Brain microvascular endothelial cell (primary cell): ENCODE measurements at places on chromosomes 5 and 9.

DNA sequence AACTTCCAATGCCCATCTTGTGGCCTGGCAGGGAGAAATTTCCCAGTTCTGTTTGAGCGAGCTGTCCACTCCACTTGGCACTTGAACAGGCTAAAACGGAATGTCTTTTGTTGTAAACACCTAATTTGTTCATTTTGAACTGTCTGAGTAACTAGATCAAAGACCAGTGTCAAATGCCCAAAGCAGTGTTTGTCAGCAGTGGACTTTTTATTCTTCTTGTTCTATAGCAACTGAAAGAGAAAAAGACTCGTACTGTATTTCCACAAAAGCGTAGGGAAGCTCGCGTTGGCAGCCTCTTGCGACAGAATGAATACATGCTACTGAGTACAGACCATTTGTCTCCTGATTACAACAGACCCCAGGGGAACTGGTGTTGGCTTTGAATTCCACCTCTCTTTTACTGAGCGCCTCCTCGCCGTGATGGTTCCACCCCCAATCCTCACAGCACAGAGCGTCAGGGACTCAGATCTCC, 601.8 kb upstream of the ZNF608 start:
- no peak for DNase-seq

GRCh38 chr5:18778225-18778624, 1144.0 kb downstream of the TAF11L14 start:
- no peak for DNase-seq

DNA sequence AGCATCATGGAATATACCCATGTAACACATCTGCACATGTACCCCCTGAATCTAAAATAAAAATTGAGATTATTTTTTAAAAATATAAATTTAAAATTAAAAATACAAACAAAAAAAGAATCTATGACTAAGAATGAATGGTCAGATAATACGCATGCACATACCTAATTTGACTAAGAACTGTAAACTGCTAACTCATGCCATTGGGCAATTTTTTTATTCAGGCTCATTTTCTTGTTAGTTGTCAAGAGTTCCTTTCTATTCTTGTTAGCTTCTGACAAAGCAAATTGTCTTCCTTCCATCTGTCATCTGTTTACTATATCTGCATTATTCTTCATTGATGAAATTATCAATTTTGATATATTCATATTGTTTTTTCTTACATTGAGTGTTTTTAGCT, 69.5 kb upstream of the HAND1 start:
- no peak for DNase-seq

DNA sequence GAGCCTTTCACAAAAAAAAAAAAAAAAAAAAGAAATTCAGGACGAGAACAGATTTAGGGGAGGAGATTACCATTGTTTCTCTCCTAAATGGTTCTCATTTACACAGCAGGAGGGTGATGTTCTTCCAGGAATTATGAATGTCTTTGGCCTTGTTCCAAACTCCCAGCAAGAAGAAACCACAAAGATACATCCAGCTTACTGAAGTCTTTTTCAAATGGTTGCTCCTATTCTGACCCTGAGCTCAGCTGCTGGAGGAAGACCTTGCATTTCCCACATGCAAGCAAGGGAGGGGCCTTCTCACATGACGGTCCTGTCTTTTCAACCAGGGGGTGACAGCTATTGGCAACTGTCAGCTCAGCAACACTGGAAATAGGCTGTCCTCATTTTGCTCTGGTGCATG, 203.0 kb upstream of the VLDLR start:
- peak; percentile 39 for DNase-seq

- peak; percentile 5 for DNase-seq
Measured at GRCh38 chr9:26266146-26266793, 588.0 kb upstream of the TUSC1 start.

DNA sequence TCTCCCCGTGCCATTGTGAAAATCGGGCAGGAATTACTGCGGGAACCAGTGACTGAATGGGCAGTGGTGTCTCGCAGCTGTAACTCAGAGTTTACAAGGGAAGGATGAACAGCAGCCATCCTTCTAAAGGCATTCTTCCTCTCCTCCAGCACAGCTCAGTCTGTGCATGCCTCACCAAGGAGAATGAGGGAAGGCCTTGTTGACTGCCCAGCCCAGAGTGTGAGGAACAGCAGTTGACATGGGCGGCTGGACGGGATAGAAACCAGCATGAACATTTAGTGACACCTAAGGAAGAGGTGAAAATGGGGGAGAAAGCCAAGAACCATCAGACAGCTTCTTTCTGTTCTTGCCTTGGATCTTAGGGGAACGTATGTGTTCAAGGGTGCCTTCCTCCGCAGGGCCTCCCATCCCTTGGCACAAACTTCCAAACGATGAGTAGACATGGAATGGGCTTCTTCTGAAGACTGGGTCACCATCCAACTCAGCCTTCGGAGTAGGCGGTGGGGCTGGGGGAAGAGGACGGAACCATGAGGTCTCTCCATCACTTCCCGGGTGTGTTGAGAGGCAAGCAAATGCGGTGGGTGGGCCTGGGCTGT, 887 bp upstream of the PDE8B start:
- DNase-seq, result no peak

DNA sequence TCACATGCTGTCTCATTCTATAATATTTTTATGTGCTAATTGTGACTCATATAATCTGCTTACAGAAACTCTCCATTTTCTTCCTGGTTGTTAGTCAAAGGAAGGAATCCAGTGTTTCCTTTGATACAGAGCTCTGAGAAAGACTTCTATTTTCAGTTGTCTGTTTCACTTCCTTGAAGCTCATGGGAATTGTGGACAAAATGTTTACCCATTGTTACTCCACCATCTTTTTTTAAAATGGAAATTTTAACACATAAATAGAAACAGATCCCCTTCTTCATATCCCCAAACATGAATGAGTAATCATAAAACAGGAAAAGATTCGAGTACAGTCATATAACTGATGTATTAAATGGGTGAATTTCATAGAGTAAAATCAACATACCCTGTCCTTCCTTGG, 42.0 kb upstream of the KCNN2 start:
- DNase-seq, result no peak

GRCh38 chr5:132476876-132477781, 13.4 kb downstream of the IRF1 start:
- no peak for DNase-seq

- DNase-seq, result no peak
Measured at GRCh38 chr5:54821445-54822323, 163.7 kb downstream of the ESM1 start.

- no peak for DNase-seq
Measured at GRCh38 chr9:75639971-75640610, 250.4 kb upstream of the PCSK5 start.

DNA sequence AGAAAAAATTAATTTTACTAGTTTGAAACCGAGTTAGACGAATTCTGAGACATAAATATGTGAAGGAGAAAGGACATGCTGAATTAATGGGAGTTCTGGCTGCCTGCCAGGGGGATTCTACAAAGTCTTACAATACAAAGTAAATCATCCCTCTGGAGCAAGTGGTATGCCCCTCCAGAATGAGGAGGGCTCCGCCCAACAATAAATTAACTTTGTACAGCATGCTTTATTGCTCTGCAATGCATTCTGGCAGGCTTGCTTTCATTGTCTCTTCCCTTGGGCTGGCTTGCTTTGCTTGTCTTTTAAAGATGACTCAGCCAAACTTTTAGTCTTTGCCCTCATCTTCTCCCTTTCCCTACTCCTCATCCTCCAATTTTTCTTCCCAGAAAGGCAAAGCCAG, 11.7 kb upstream of the PCDHB1 start:
- DNase-seq, result no peak

DNA sequence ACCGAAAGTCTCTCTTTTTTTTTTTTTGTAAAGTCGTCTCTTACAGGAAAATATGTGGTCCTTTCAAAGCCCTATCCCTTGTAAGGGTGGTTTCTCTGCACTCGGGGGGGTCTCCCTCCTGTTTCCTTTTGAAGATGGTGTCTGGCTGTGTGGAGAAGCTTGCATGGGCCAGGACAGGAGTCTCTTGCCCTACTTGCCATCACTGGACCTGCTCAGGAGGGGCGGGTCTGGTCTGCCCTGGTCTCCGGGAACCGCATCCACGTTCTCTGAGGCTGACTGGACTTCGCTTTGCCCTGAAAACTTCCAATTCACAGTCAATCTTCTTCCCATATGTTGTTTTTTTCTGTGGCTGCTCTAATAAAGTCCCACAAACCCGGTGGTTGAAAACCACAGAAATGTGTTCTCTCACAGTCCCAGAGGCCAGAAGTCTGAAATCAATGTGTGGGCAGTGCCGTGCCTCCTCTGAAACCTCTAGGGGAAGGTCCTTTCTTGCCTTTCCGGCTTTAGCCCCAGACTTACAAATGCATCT, 92.9 kb upstream of the IER5L start:
- DNase-seq, result peak; percentile 74

DNA sequence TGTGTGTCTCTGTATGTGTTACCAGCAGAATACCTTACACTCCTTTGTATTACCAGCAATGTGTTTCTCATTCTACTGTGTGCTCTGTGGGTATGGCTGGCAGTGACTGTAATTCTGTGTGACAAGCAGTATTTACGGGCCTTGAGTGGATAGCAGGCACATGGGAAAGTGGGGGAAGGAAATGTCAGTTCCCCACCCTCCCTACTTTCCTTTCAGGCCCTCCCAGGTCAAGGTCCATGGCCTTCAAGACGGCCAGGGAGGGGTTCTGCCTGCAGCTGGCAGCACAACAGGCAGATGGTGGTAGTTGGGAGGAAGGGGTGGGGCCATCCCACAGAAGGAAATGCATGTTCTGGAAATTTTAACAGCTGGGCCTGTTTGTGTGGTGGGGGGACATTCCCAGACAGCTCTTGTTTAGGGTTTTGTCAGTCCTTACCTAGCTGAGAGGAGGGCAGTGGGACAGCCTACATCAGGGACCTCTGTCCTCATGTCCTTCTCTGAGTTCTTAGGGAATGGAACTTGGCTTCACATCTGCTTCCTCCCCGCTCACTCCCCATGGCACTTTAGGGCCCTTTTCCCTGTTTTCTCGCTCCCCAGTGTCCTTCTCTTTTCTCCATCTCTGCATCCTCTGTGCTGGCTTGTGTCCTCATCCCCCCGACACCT, 14.6 kb upstream of the TNIP1 start:
- DNase-seq, result no peak

DNA sequence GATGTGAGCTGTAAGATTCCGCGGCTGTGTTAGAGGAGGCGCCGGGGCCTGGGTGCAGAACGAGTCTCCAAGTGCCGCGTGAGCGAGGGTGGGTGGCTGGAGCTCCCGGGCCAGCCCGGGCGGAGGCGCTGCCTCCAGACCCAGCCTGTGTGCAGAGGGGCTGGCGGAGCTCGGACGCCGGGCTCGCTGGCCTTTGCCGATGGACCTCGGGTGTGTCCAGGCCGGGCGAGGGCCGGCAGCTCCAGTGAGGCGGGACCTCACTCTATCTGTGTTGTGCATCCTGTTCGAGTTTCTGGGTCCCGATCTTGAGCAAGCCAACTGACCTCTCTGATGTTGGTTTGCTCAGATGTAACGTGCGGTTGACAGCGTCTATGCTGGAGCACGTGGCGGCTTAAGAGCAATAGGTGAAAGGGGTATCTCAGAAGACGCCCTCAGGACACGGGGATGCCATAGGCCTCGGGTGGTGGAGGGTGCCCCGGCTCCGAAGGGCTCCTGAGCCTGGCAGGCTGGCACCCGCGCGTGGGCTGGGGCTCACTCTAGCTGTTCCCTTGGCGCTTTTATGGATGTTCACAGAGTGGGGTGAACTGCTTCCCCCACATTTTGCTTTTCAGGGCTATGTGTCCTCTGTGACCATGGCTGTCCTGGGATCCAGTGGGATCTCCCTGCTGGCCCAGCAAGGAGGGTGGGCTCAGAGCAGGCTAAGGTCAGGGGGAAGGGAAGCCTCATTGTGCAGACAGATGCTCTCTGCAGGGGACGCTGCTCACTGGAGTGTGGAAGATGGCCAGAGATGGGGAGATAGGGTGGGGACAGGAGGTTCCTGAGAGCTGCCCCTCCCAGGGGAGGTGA, 69.8 kb downstream of the MRPL36 start:
- DNase-seq, result no peak

DNA sequence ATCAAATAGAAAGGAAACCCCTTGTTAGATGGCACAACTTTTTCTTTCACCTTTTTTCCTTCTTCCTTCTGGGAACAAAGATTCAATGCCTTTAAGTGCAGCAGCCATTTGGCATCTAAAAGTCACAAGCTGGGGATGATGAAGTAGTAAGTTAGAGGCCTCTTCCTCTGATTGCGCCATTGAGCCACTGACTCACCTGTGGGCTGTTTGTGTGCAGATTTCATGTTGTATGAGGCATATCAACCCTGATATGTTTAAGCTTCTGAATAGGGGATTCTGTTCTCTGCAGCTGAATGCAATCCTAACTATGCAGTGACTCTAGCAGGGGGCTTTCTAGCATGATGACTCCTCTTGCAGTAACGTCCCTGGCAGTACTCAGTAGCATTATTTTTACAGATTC, 599.9 kb downstream of the CSNK1G3 start:
- no peak for DNase-seq

GRCh38 chr5:13252699-13253098, 691.8 kb downstream of the DNAH5 start:
- no peak for DNase-seq

- no peak for DNase-seq
Measured at GRCh38 chr5:69288069-69288468, 44.5 kb downstream of the CCDC125 start.

DNA sequence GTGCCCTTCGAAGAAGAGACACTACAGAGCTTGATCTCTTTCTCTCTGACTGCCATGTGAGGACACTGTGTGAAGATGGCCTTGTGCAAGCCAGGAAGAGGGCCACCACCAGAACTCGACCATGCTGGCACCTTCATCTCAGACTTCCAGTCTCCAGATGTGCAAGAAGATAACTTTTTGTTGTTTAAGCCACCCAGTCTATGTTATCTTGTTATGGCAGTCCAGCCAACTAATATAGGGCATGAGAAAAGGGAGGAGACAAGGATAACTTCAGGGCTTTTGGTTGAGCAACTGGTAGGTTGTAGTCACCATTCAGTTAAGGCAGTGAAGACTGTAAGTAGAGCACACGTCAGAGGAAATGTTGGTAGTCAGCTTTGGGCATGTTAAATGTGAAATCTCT, 515.5 kb downstream of the CSNK1G3 start:
- no peak for DNase-seq

DNA sequence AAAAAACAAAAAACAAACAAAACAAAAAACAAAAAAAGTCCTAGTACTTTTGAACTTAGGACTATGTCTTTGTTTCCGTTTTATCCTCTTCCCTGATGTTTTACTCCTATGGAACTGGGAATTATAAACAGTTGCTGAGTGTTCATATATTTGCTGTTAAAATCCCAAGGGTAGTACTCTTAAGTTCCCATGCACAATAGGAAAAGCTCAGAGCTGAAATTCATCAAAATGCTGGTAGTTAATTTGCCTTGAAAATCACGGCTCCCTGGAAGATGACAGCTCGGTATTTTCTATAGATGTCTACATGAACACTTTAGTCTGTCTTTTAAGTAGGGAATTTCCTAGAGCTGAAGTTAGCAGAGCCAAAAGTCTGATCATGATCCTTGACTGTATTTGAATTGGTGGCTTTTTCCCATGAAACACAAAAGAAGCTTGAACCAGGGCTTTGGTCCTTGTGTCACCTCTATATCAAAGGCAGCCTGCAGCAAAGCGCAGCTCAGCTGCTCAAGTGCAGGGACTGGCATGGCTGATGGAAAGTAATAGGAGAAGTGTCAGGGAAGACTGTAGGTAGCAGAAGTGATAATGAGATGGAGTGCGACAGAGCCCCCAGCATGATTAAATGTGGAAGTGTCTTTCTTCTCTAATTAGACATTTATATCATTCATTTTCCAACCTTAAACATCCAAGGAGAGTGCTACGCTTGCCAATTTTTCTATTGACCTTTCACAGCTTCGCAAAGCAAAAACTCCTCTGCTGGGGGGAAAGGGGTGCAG, 310.9 kb downstream of the TRIM36 start:
- no peak for DNase-seq
